ENCODE measurements at places on chromosomes 12 and 14.

DNA sequence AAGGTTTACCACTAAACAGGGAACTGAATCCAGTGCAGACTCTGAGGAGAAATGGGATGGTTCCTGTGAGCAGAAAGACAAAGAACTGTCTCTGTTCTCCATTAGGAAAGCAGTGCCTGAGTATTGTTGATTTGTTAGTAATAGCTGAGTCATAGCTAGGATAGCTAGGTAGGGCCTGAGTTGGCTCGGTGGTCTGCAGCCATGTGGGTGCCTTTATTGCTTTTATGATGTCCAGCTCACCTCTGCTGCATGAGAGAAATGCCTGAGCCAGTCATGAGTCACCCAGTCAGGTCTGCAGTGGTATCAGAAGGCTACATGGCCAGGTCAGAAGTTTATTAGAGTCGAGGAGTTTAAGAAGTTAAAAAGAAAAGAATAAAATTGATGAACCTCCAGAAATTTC, 24.2 kb downstream of the TRHDE start:
- DNase-seq: no peak

DNA sequence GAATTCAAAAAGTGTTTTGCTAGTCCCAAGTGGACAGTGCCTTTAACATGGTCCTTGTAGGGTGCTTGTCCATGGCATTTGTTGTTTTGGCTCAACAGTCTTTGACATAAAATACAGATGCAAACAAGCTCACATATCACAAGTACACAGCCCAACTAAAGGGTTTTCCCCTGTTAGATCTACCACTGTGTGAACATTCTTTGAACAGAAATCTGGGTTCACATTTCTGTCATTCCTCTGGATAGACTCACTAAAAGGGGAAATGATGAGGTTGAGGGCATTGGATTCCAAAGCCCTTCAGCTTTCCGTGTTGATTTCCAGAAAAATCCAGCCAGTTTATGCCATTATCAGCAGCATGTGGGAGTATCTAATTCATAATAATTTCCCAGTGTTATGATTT, 54.1 kb downstream of the EP400 start:
- DNase-seq: peak; percentile 85

- no peak for DNase-seq
Measured at GRCh38 chr12:62983594-62983993, 48.6 kb upstream of the PPM1H start.

GRCh38 chr12:93868771-93869170, 191.6 kb downstream of the CRADD start:
- DNase-seq: no peak

DNA sequence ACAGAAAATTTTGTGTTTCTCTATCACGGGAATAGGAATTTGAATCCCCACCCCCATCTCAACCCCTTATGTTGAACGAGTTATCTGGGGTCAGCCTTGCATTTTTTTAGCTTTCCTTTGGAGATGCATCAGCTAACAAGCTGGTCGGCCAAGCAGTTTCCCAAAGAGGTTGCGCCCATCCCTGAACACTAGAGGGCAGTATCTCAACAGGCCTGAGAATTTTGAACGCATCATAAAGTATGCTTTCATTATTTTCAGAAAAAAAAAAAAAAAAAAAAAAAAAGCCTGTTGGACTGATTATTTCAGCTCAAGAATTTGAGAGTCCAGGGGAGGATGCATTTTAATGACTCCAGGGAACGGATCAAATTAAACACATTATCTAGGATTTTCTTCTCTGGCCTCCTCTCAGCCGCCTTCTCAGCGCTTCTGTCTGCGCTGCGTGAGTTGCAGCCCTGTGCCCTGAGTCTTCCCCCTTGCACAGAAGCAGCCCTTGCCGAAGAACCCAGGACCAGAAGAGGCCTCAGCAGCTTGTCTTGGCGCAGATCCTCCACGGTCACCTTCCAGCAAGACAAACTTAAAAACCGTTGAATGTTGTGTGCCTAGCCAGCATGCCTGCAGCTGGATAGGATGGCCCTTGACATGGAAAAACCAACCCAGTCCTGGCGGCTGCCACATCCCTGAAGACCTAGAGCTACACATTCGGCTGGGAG, 76.6 kb upstream of the GZMB start:
- peak; percentile 68 for DNase-seq
